NCI-H69 (cell line): ENCODE measurements at places on chromosomes 3 and 15.
A peak's percentile ranks its signal among the peaks of the same experiment; 100 is the strongest.

DNA sequence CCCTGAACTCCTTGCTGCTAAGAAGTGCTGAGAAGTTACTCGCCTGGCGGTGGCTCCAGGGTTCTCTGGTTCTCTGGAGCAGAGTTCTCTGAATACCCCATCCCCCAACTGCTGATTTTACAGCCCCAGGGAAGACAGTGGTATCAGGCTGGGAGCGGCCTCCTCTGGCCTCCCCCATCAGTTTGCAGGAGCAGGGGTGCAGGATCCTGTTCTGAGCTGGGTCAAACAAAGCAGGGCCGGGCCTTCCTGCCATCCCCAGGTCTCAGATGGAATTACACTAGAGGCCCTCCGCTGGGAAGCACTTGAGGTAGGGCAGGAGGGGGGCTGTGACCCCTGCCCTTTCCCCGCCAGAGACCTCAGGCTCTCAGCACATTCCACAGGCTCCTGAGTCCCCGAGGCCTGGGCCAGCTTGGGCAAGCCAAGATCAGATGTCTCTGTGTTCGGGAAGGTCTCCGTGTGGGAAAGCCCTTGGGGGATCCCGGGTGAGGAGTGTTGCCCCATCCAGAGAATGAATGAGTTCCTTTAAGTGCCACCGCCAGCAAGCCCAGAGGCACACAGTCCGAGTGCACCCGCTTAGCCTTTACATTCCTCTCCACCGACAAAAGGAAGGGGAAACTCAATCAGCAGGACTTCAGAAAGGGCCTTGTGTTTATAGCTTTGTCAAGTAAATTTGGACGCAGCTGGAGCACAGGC is 149.9 kb downstream of the LRRK1 start:
- DNase-seq = no peak

DNA sequence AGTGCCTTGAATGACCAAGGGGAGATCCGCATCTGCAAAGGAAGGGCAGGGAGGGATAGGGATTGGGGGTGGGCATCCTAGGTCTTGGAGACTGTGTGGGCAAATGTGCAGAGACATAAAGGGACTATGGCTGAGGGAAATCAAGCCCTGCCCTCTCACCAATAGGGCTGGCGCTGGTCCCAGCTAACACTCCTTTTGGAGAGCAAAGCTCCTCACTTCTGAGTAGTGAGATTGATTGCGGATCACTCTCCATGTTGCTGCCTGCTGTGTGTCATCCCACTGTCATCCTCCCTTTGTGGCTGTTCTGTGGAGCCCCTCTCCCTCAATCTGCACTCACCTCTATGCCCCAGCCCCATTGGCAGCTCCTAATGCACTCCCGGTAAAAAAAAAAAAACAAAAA is 2.2 kb upstream of the CELSR3 start:
- no peak for DNase-seq

- peak; percentile 49 for DNase-seq
Observed at GRCh38 chr15:98583771-98584430, 64.4 kb upstream of the IGF1R start.

DNA sequence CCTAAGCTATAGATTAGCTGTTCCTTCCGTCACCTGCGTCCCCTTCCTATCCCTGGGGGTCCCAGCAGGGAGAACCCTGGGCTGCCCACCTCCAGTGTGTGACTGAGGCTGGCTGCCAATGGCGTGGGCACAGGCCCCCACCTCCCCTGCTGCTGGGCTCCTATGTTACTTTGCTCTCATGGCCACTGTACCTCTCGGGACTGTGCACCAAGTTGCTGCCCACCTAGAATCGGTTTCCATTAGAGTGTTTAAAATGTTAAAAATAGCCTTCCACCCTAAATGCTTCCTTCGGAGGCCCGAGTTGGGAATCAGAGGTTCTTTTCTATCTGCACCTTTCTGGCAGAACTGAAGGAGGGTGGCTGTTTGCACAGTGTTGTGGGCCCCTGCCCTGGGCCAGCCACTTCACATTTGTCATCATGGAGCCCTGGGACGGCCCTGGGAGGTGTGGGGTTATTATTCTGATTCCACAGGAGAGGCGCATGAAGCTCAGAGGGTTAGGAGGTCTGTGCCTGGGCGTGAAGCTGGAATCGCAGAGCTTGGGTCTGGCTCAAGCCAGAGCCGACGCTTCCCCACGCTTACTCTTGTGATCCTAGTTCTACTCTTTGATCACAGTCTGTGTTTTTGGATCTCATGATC is 29.1 kb downstream of the IRAK2 start:
- DNase-seq = no peak

GRCh38 chr15:97456521-97457202 is 503.8 kb upstream of the ARRDC4 start:
- DNase-seq = peak; percentile 0

GRCh38 chr3:74267588-74268184 is 346.8 kb downstream of the CNTN3 start:
- peak; percentile 36 for DNase-seq

DNA sequence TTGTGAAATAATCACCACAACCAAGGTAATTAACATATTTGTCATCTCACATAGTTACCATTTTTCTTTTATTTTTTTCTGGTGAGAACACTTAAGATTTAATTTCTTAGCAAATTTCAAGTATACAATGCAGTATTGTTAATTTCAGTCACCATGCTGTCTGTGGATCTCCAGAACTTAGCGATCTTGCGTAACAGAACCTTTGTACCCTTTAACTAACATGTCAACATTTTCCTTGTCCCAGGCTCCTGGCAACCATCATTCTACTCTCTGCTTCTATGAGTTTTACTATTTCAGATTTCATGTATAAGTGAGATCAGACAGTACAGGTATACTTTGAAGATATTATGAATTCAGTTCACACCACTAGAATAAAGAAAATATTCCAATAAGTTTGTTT is 154.4 kb downstream of the KCNAB1 start:
- no peak for DNase-seq

DNA sequence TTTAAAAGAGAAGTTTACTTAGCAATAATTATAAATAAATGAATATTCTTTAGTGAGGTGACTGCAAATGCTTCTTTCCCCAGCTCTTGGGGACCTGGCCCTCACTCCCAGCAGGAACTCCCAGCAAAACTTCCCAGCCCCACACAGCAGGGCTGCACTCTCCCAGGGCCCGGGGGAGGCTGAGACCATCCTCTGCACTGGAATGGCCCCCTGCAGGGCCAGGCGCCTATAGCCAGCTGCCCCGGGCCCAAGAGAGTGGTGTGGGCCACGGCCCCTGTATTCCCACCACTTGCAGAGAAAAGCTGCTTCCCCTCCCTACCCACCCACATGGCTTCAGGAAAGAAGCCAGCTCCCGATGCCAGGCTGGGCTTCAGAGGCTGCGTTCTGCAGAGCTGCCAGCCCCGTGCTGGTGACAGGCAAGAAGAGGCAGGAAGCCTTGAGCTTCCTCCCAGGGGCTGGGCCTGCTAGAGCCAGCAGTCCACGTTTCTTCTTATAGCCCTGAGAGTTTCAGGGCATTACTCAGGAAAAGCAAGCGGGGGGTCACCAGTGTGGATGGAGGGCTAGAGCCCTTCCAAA is 20.0 kb downstream of the IDH2 start:
- no peak for DNase-seq

- DNase-seq = no peak
Observed at GRCh38 chr3:106745344-106746168, 631.7 kb upstream of the CCDC54 start.

DNA sequence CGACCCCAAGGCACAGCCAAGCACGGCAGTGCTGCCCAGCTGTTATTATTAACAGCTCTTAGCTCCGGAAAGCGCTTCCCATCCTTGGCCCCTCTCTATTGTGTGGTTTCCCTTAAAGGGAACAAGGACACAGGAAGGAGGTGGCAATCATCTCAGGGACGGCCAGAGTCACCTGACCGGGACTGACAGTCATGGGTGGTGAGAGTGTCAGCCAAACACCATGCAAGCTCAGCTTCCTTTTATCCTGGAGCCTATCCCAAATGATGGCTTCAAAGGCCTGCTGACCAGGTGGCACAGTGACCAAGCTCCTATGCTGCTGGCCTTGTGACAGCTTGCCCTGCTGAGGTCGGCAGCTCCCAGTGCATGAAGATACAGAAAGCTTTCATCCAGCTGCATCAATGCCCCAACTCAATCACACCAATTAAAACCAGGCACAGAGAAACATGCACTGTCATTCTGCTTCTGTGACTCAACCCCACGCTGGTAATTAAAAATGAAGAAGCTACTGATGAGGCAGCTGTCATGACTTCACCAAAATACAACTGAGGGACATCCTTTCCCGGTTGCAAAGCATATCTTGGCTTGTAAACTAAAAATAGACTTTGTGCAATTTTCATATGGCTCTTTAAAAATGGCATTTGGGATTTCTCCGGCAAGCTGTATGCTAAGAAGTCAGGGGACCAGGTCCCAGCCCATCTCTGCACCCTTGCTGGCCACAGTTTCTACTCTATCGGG is 34.0 kb downstream of the PCSK6 start:
- DNase-seq = peak; percentile 45

GRCh38 chr3:171373711-171374110 is 86.5 kb downstream of the TNIK start:
- no peak for DNase-seq

GRCh38 chr15:85490856-85491255 is 110.5 kb downstream of the AKAP13 start:
- DNase-seq = peak; percentile 40

GRCh38 chr3:135454890-135455289 is 510.6 kb upstream of the PPP2R3A start:
- no peak for DNase-seq

DNA sequence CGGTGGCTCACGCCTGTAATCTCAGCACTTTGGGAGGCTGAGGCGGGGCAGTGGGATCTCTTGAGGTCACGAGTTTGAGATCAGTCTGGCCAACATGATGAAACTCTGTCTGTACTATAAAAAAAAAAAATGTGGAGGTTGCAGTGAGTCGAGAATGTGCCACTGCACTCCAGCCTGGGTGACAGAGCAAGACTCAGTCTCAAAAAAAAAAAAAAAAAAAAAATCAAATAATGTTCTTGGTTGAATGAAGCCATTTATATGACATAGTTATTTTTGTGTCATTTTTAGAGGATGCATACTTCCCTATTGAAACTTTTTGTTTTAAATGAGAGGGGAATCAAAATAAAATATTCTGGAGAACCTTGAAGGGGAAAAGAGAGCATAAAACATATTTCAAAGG is 3.1 kb downstream of the HMCES start:
- no peak for DNase-seq

GRCh38 chr15:88467935-88468528 is 524 bp downstream of the MRPS11 start:
- DNase-seq = peak; percentile 19

GRCh38 chr3:122314228-122314876 is 10.7 kb upstream of the CSTA start:
- DNase-seq = no peak

GRCh38 chr3:37823189-37823588 is 38.5 kb upstream of the CTDSPL start:
- no peak for DNase-seq

DNA sequence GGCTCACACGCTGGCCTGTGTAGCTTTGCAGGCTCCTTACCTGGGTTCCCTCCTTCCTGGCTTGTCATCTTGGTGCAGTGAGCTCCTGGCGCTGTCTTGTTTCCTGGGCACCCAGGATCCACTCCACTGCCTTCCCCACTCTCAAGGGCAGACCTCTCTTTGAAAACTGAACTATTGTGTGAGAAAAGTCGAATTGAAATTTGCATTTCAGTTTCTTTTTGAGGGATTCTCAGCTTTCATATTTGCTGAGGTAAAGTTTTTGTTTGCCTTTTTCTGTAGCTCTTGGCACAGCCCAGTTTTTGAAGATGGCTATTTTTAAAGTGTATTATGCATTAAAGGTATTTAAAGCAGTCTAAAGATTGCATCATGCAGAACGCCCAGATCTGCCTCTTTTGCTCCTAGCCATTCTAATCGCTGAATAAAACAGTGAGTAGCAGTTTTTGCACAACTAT is 70.1 kb downstream of the CCK start:
- no peak for DNase-seq

DNA sequence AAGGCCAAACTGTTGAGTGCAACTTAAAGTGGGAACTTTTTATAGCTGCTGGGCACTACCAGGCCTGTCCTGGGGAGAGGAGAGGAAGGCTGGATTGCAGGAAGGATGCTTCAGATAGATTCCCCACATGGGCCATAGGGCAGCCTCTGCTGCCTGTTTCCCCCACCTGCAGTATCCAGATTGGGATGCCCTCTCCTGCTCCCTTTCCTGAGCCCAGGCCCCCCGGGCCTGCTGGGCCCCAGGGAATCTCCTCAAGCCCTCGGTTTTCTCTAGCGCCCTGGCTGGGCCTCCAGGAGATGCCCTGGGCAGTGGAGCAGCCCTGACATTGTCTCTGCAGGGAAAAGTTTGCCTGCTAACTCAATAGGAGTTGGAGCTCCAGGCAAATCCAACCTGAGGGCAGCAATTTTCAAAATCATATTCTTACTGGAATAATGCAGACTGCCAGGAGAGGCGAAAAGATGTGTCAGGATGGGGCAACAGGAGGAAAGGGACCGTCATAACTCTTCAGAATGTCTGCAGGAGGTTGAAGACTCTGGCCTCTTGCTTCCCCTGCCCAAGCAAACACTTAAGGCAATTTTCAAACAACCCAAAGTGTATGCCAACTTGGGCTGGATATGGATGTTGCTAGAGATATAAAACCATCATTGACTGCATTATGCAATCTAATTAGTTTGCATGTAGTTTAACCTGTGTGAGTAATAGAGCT is 4.4 kb downstream of the NR2F2 start:
- DNase-seq = no peak

DNA sequence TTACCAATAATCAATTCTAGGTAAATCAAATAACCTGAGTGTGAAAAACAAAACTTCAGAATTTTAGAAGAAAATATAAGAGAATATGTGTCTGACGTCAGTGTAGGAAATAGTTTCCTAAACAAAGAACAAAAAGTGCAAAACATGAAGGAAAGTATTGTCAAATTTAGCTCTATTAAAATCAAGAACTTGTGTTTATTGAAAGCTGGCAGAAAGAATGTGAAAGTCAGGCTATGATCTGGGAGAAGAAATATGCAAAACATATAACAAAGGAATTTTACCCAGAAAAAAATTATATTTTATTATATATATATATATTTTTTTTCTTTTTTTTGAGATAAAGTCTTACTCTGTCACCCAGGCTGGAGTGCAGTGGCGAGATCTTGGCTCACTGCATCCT is 129.1 kb upstream of the ANKRD28 start:
- no peak for DNase-seq

- no peak for DNase-seq
Observed at GRCh38 chr3:99212969-99213368, 311.5 kb upstream of the DCBLD2 start.

DNA sequence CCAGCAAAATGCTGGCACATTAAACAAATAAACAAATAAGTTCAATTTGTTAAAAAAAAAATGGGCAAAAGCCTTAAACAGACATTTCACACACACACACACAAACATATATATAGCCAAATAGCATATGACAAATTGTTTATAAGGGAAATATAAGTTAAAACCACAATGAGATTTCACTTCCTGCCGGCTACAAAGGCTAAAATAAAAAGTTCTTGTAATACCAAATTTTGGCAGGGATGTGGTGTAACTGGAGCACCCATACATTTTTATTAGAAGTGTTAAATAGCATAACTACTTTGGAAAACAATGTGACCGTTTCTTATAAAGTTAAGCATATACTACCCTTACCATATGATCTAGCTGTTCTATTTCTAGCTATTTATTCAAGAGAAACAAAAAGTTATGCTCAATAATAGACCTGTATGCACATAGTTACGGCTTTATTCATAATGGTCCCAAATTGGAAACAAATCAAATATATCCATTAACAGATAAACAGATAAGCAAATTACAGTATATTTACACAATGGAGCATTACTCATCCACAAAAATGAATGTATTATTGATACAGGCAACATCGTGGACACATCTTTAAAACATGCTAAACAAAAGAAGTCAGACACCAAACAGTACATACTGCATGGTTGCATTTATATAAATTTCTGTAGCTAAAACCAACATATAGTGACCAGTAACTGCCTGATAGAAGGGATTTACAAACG is 93.9 kb downstream of the EOMES start:
- DNase-seq = no peak
